Stimulated activated CD8-positive, alpha-beta memory T cell treated with anti-CD3 and anti-CD28 coated beads, Interleukin-4, amount 100 ng/mL, for 4 hours (primary cell): ENCODE measurements at places on chromosomes 6 and 20.

DNA sequence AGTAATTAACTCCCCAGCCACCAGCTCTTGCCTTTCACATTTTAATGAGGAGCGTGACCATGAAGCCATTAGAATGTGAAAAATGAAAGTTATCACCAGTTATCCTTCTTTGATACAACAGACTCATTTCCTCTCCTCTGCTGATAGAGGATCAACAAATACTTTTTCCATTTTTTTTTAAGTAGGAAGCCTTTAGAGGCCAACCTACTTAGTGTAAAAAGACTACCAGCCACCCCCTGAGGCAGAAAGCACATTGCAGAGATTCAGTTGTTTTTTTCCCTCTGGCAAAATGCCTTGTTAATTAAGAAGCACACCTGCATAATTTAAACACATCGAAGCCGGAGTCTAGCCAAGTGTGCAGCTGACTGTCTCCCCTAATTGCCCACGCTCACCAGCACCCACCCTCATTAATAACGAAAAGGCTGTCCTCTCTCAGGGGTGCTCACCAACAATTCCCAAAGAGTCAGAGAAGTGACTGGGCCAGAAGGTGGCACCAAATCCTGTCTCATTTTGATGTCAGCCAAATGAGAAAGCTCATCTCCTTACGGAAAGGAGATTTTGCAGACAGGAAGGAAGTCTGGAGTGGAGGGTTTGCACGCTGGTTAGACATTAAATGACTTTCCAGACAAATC lies 60.9 kb upstream of the MC3R start:
- no peak for DNase-seq

DNA sequence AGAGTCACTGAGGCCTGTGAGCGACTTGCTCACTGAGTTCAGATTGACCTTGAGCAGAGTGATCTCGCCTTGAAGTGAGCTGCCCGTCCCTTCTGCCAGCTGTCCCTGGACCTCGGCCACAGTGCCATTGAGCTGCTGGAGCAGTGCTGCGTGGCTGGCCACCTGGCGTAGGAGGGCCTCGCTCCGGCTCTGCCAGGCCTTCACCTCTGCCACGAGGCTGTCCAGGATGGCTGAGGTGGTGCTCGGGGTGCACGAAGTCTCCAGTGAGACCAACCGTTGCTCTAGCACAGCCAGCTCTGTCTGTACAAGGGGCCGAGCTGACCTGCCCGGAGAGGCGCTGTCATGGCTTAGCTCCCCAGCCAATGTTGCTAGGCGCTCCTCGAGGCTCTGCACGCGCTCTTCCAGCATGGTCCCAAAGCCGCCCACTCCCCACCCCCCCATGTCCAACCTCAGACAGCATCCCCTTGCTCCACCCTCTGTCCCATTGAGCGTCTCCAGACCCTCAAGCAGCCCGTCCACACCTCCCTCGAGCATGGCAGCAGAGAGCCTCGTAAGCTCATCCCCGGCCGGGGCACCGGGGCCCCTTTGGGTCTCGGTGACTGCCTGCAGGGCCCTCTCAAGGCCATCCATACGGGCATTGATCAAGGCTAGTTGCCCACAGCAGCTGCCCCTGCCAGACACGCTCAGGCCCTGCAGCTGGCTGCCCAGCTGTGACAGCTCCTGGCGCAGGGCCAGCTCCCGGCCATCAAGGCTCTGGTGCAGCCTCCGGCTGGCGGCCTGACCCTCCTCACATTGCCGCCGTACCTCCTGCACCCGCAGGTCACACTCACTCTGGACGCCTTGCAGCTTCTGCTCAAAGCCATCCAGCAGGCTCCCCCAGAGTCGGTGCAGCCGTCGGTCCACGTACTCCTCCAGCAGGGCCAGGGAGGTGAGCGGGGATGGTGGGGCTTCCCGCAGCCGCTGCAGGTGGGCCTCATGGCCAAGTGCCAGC lies 4.6 kb downstream of the EMILIN3 start:
- no peak for DNase-seq

GRCh38 chr6:118101220-118101619 lies 194.2 kb downstream of the SLC35F1 start:
- no peak for DNase-seq

GRCh38 chr6:143652841-143653331 lies 24.9 kb upstream of the PHACTR2 start:
- DNase-seq, result no peak

DNA sequence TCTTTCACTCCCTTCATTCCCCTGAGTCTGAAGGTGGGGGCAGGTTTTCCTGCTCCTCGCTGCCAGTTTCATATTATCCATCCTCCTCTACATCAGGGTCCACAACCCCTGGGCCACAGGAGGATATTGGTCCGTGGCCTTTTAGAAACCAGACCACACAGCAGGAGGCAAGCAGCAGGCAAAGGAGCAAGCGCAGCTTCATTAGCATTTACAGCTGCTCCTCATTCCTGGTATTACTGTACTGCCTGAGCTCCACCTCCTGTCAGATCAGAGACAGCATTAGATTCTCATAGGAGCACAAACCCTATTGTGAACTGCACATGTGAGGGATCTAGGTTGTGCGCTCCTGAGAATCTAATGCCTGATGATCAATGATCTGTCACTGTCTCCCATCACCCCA lies 380.3 kb downstream of the ARHGAP18 start:
- DNase-seq, result no peak

DNA sequence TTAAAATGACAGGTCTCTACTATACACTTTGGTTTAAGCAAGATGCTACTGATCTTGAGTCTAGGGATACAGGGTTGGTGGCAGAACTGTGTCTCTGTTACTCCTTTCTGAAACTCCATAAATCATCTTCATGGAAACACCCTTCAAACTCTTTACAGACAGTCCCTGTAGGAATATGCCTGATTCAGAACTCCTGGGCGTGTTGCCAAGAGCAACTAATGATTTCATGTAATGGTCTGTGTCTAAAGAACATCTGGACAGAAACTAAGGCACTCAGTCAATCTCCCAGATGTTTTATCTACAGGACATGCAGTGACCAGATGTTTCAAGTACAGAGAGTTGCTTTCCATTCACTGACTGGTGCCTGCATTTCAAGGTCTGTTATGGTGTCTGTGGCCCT lies 464.4 kb upstream of the CHD6 start:
- no peak for DNase-seq

- DNase-seq, result no peak
Observed at GRCh38 chr6:158057213-158057987, 75.7 kb downstream of the SYNJ2 start.
